NCI-H774 (cell line): ENCODE measurements at places on chromosomes 4 and X.

- no peak for DNase-seq
Observed at GRCh38 chr4:188466001-188466400, 326.8 kb downstream of the TRIML1 start.

GRCh38 chrX:66014084-66014483, 25.8 kb downstream of the VSIG4 start:
- no peak for DNase-seq

GRCh38 chr4:113815826-113816225, 54.3 kb upstream of the CAMK2D start:
- no peak for DNase-seq

DNA sequence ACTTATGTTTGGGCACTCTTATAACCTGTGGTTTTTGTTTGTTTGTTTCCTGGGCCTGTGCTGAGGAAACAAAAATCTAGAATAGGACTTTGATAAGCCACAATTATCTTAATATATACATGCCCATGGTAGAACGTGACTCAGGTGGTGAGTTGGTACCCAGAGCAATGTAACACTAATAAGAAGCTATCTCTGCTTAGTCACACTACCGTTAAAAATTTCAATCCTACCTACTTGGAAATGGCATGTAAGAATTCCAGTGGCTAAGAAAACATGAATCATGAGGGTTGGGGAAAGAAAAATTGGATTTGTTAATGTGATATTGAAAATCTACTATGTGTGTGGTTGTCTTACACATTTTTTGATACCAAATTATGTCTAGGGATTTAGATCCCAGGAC, 30.5 kb upstream of the ADGRG2 start:
- no peak for DNase-seq

DNA sequence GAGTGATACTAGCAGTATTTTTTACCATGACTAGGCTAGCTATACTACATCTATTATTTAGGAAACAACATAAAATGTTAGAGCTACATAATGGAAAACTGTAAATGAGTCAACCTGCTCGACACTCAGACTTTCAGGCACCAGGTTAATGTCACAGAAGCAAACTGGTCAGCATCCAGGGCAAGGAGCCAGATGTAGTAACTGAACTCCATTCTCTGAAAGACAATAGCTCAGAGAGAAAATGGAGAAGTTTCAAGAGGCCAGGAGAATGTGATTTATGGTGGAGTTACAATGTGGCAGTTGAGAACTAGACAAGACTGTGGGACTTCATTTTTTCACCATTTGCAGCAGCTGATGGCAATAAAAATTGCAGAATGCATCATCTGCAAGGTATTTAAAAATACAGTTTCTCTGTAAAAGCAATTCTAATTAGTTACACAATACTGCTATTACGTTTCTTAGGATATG, 342.7 kb upstream of the PABPC4L start:
- DNase-seq = peak; percentile 50

DNA sequence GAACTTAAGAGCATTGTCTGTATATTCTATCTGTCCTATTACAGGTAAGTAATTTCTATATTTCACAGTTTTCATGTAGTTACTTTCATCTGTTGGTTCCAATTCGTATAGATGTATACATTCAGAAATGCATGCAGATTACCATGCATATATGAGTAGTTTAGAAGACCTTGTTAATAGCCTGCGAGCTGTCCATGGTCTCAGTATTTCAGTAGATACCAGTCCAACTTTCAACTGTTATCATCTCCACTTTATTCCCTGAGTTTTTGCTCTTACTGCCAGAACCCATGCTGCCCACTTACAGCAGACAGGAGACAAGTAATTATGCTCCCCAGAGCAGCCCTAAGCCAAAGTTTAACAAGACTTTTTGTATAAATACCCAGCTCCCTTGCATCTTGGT, 37.7 kb downstream of the VEGFC start:
- no peak for DNase-seq

- no peak for DNase-seq
Observed at GRCh38 chr4:56134266-56134665, 185.5 kb downstream of the CEP135 start.

DNA sequence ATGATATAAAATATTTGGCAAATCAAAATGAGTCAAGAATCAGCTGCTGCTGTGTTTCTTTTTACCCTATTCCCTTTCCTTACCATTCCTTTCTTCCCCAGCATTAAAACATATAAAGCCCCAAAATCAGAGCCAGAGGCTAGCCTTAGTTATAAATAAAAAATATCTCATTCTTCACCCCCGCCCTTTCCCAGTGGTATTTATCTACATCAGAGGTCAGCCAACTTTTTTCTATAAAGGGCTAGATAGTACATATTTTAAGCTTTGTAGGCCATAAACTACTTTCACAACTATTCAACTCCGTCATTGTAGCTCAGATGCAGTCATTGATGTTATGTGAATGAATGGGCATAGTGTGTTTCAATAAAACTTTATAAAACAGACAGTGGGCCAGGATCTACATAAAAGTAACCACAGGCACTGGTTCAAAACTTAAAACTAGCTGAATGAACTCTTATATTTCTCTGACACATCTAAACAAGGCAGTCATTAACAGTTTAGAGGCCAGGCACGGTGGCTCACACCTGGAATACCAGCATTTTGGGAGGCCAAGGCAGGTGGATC, 30.5 kb upstream of the TCEANC start:
- DNase-seq = no peak

GRCh38 chr4:141099326-141099725, 33.9 kb downstream of the RNF150 start:
- no peak for DNase-seq

GRCh38 chr4:88831031-88831430, 133.4 kb upstream of the NAP1L5 start:
- DNase-seq = no peak

- no peak for DNase-seq
Observed at GRCh38 chr4:6763330-6763851, 19.1 kb upstream of the KIAA0232 start.

- no peak for DNase-seq
Observed at GRCh38 chr4:76300012-76300411, 6.5 kb upstream of the STBD1 start.

DNA sequence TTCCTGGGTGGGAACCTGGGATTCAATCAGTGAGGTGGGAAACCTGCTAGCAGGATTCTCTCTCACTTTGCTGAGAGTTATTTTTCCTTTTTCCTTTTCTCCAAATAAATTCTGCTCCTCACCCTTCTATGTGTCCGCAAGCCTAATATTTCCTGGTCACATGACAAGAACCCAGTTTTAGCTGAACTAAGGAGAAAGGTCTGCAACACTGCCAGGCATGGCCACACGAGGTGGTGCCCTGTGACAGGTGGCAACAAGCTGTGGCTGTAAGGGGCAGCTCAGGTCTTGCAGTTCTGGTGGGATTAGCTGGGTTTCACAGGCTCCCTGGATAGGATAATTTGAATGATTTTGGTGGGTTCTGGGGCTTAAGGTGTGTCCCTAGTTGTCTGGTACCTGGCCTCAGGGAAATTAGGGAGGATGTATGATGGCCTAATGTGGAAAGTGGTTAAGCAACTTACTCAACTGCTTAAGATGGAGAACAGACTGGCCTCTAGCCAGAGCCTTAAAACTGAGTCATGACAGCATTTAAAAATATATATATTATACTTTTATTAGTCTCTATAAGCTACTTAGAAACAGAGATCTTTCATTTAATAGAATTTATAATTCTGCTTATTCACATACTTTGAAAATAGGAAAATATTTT, 215.0 kb downstream of the IL15 start:
- DNase-seq = no peak

DNA sequence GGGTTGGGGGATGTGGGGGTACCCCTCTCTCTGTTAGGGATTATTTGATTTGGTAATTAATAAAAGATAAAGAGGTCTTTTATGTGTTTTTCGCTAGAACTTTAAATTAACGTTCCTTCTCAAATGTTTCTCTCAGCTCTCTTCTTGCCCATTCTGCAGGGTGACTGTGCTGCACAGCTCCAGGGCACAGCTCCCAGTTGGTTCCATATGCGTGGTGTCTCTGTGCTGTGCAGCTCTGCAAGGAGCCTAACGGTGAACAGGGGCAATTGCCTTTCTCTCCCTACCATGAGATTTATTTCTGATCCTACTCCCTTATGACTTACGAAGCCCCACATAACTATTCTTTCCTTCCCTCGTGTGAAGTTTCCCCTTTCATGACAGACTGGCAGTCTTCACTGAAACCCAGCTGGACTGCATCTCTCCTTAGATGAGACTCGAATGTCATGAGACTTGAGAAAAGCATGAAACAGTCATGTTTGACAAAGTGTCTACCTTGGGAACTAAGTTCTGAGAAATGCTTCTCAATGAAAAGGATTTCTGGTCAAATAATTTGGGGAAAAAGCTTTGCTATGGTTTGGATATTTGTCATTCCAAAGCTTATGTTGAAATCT, 50.2 kb upstream of the SPRY1 start:
- DNase-seq = no peak

- no peak for DNase-seq
Observed at GRCh38 chr4:21954916-21955315, 6.3 kb upstream of the KCNIP4 start.

DNA sequence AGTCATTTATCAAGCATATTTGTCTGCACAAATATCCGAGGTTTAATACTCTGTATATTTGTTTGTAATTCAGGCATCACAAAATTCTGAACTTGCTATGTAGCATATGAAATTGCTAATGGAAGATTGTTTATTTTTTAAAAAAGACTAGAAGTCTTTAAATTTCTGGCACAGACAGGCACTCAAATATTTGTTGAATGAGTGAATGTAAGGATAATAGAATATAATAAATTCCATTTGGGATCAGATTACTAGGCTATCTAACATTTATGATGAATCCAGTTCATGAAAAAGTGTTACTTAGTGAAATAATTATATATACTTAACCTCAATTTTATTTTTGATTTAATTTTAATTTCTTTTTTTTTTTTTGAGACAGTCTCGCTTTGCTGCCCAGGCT, 30.4 kb upstream of the TEC start:
- no peak for DNase-seq

DNA sequence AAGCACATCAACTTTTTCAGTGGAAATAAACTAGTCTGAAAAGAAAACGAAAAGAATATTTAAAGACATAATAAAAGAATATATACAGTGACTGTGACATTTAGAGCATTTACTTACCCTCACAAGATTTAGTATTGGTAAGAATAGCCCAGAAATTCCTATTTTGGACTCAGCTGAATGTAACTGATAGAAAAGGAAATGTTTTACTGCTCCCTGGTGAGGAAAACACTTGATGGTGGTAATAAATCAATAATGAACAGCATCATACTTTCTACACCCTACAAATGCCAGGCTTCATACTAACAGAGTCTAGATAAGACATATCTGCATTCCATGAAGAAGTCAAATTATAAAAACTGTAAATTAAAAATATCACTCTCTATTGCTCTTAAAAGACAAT, 753.5 kb upstream of the PCDH10 start:
- no peak for DNase-seq

DNA sequence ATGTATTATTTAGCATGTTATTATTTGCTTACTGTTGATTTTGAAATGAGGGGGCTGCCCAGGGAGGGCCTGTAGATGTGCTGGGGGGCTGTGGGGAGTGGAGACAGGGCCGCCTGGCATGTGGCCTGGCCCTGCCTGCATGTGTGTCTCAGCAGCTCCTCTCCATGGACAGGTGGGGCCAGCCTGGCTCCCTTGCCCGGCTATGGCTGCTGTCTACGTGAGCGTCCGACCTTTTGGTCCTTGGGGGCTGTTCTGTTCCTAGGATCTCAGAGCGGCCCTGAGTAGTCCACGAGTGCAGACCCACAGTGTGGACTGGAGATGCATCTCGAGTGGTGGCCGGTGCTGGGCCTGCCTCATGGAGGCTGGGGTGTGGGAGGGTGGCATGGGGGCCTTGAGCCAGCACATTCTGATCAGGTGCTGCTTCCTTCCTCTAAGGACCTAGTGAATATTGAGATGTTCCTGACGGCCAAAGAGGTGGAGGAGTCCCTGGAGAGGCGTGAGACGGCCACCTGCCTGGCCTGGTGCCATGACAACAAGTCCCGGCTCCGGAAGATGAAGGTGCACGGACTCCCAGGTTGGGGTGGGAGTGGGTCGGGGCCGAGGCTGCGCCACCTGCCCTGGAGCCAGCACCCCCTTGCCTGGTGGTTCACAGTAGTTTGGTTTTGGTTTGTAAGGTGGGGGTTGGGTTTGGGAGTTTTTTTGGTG, 24.9 kb upstream of the UVSSA start:
- no peak for DNase-seq

DNA sequence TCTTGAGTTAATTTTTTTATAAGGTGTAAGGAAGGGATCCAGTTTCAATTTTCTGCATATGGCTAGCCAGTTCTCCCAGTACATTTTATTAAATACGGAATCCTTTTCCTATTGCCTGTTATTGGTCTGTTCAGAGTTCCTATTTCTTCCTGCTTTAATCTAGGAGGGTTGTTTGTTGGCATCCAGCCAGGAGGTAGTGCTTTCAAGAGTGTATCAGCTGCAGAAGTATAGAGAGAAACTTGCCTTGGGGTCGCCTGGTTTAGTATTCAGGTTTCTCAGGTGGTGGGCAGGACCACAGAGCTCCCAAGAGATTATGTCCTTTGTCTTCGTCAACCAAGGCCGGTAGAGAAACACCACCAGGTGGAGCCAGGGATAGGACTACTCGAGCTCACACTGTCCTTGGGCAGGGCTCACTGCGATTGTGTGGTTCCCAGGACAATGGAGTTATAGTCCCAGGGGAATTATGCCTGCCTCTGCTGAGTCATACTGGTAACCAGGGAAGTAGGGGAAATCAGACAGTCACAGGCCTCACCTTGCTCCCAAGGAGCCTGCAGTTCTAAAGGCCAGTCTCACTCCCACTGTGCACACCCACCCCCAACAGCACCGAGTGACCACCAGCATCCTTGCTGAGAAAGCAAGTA, 168.1 kb downstream of the VSIG4 start:
- no peak for DNase-seq

DNA sequence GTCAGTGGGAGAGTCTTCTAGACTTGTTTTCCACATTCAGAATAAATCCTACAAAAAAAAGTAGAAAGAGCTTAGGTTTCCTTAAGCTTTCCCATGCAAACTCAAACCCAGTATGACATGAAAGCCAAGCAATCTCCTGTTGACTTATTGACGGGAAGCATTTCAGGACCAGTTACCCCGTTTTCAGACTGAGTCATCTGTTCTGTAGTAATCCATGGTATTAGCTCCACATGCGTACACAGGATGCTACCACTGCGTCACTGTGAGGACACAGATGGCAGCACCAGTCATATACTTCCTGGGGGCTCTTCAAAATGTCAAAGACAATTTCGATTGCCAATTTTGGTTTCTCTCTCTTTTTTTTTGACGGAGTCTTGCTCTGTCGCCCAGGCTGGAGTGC, 224.9 kb upstream of the MAD2L1 start:
- no peak for DNase-seq

- DNase-seq = no peak
Observed at GRCh38 chrX:7133050-7133440, 14.5 kb upstream of the STS start.

GRCh38 chr4:161816958-161817357, 346.8 kb downstream of the FSTL5 start:
- no peak for DNase-seq
